ENCODE measurements at places on chromosomes 11 and 22.

GRCh38 chr11:67670316-67671210, 3.9 kb downstream of the ALDH3B2 start:
- DNase-seq, result no peak

- no peak for DNase-seq
Measured at GRCh38 chr22:46286006-46286405, 10.7 kb upstream of the GTSE1 start.

- DNase-seq, result no peak
Measured at GRCh38 chr11:123570939-123571580, 83.4 kb downstream of the SCN3B start.

GRCh38 chr11:83609191-83609590, 323.0 kb upstream of the CCDC90B start:
- peak; percentile 95 for DNase-seq

GRCh38 chr11:121452609-121453150, at the start of gene SORL1-AS1:
Gene SORL1-AS1, minus strand, starts transcription at chr11:121452967.
- no peak for DNase-seq

GRCh38 chr11:82494988-82495432, 238.7 kb downstream of the FAM181B start:
- no peak for DNase-seq

- no peak for DNase-seq
Measured at GRCh38 chr11:86774417-86774816, 25.9 kb upstream of the PRSS23 start.

DNA sequence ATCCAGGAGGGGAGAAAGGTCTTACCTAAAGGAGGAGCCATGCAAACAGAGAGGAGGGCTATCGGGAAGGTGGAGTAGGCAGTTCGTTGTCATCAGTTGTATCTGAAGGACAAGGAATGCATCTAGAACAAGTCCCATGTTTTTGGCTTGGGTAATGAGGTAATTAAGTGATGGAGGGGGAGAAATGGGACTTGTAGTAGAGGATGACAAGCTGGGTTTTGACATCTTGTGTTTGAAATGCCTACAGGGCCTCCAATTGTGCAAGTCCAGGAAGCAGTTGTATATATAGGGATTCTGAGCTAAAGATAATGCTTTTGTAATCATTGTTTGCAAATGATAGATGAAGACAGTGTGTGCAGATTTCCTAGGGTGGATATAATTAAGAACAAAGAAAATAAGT, 622.8 kb downstream of the NTM start:
- DNase-seq, result no peak

DNA sequence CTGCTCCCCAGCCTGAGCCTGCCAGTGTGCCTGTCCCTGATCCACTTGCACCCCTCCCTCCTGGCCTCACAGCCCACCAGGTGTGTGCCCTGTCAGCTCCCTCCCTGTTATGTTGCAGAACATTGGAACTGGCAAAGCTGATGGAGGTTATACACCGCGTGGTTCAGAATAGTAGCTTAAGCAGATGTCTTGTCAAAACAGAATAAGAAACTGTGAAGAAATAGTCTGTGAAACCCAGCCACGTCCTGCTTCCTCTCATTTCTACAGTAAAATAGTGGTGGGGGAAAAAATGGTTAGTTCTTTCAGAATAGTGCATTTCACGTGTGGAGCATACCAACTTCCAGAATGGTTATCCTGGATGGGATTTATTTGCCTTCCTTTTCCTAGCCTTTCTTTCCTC, 161.2 kb upstream of the NAV2 start:
- DNase-seq, result no peak

GRCh38 chr11:74725701-74726100, 5.5 kb downstream of the CHRDL2 start:
- DNase-seq, result no peak

GRCh38 chr11:110050201-110050506, 43.0 kb upstream of the ZC3H12C start:
- DNase-seq, result no peak

DNA sequence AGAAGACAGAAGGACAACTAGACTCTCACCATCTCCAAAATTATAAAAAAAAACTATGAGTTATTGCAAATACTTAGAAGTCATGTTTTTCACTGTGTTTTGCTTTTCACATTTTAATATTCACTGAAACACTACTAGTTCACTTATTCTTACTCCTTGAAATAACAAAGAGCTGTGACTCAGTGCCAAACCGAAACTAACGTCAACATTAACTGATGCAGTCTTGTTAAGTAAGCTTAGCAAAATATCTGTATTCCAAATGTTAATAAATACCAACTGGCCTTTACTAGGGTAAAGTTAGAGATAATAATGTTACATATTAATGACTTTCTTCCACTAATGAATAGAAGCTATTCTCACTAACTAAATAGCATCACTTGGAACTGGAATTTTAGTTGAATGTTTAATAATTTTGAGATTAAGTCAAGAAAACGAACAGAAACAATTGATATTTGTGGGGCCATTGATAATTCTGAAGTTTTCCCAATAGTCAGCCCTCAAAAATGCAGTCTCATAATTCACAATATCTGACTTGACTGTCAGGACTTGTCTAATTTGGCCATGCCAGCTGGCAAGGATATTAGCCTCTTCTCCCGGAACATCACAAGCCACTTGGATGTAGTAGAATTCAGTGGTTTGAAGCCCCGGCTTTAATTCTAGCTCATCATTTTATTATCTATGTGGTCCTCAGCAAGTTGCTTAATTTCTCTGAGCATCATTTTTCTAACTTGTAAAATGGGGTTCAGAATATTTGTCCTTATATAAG, 230.1 kb upstream of the DDI1 start:
- no peak for DNase-seq

- no peak for DNase-seq
Measured at GRCh38 chr11:94559361-94559760, 7.8 kb upstream of the PIWIL4 start.

DNA sequence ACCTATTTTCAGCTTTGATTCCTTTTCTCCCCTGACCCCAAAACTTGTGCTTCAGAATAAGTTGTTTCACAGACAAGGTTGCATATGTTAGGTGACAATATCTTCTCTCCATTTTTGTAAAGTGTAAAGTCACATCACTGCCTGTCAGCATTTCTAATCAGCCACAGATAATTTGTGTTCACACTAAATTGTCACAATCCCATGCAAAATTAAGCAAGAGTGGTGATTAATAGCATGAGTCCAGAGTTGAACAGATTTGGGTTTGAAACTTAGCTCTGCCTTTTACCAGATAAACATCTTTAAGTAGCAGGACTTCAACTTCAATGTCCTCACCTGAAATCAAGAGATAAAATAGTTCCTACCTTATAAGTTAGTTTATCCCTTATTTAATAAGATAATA, 80.1 kb downstream of the MICAL2 start:
- no peak for DNase-seq

DNA sequence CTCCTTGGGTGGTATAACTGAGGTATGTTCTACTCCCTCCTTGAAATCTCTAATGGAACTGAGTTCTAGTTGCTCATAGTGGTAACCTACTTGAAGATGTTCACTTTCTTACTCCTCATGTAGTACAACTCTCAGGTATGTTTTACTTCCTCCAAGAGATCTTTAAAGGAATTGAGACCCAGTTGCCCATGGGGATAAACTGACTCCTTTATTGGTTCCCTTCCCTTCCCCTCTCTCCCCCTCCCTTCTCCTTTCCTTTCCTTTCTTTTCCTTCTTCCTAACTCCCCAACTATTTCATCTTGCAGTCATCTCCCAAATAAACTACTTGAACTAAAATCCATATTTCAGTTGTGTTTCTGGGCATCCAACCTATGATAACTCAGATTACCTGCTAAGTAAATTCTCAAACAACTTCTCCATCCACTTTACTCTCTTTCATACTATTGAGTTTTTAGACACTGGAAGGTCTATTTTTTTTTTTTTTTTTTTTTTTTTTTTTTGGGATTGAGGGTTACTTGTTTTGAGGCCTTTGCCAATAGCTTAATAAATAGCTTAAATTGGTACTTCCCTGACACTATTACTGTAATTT, 7.9 kb upstream of the TRIM68 start:
- no peak for DNase-seq

GRCh38 chr11:67345247-67345919, 8.0 kb downstream of the POLD4 start:
- no peak for DNase-seq

- DNase-seq, result no peak
Measured at GRCh38 chr22:46309526-46310085, 12.9 kb downstream of the GTSE1 start.

DNA sequence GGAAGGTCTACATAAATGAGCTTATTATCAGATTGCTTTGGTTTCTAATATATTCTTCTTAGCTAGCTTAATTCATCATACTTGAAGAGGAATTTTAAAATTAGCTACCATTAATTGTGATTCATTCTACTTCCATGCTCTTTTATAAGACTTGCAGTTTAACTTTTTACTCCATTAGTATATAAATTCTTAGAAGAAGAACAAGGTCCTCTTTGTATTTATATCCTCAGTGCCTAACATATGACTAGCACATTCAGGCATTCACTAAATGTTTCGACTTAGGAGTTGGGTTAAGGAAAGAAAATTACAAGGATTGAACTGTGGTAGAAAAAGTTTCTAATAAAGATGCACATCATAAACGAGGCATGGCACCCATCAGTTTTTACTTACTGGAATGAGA, 1135.5 kb downstream of the JRKL start:
- DNase-seq, result no peak

- no peak for DNase-seq
Measured at GRCh38 chr22:40602231-40602630, 34.3 kb downstream of the MRTFA start.

DNA sequence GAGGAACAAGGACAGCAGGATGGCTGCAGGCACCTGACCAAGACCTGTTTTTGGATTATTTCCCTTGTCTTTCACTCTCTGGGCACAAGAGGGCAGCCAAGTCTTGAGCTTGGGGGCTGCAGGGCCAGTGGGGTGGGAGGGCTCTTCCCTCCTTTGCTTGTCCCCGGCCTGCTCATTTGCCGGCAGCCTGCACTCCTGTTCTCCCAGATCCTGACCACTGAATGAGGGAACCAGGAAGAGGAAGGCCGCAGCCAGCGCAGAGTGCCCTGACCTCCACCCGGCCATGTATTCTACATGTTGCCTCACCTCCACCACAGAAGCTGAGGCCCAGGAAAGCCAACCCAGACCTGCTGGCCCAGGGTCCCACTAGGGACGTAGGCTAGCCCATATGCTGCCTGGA, 15.5 kb upstream of the NNMT start:
- DNase-seq, result no peak

- no peak for DNase-seq
Measured at GRCh38 chr11:2212411-2213251, 41.0 kb upstream of the TH start.

- no peak for DNase-seq
Measured at GRCh38 chr22:21043860-21044535, 1.7 kb upstream of the LRRC74B start.
